Fibroblast of pulmonary artery (primary cell): ENCODE measurements at places on chromosomes 2 and 18.
A peak's percentile ranks its signal among the peaks of the same experiment; 100 is the strongest.

- no peak for DNase-seq
Measured at GRCh38 chr2:47075361-47076125, 79.6 kb downstream of the STPG4 start.

- no peak for DNase-seq
Measured at GRCh38 chr2:15834381-15835031, 105.8 kb upstream of the MYCN start.

DNA sequence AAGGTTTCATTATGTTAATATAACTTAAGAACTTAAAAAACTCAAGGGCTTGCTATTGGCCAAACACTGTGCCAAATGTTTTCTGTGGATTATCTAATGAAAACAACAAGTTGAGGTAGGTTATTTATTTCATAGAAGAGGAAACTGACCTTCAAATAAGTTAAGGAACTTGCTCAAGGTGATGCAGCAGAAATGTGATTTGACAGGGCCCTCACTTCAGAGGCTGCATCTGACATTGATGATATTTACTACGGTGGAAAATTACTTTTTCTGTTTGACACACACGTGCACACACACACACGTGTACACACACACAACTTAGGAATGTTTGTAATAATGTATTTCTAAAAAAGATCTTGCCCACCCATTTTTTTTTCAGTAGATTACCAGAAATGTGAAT lies 137.2 kb upstream of the CXCR4 start:
- no peak for DNase-seq

GRCh38 chr2:162967811-162968210 lies 129.2 kb upstream of the KCNH7 start:
- no peak for DNase-seq

DNA sequence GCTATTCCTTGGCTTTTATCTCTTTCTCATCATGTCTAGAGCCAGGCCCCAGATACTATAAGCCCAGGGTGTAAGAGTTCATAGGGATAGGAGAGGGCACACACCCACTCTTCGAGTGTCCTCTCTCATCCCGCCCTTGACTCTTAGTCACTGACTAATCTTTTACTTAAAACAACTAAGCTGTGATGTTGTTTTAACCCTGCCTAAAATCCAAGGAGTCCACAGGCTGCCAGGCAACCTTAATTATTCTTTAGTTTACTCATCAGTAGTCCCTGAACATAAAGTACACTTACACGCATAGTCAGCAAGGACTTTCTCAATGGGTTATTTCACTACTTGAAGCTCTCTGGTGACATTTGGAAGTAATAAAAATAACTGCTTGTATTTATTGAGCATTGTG lies 28.4 kb downstream of the GREB1L start:
- no peak for DNase-seq

DNA sequence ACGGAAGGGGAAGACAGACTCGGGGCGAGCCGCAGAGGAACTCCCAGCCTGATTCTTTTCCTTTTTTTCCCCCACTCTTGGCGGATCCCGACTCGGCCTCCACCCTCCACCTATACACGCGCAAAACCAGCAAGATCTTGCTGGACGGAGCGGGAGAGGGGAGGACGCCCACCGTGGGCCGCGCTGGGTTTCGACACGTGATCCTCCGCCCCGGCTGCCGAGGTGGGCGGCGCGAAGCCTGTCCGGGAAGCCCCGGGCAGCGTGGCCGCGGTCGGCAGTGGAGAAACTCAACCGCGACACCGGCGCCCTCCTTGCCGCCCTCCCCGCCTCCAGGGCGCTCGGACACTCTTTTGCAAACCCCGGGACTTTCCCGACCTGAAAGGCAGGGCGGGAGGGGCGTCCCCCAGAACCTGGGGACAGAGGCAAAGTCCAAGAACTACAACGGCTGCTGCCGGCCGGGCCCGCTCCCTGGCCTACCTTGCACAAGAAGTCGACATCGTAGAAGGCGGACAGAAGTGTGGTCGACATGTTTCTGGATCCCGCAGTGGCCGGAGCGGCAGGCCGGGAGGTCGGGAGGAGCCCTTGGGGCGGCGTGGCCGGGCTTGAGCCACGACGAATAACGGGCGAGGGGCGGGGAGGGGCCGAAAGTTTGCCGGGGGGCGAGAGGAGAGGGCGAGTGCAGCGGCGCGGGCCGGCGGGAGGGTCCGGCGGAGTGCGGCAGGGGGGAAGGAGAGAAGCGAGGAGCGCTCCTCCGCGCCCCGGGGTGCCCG lies 433 bp downstream of the ZFP36L2 start:
- DNase-seq, result peak; percentile 79

GRCh38 chr2:199922856-199923255 lies 11.8 kb downstream of the C2orf69 start:
- DNase-seq, result no peak

DNA sequence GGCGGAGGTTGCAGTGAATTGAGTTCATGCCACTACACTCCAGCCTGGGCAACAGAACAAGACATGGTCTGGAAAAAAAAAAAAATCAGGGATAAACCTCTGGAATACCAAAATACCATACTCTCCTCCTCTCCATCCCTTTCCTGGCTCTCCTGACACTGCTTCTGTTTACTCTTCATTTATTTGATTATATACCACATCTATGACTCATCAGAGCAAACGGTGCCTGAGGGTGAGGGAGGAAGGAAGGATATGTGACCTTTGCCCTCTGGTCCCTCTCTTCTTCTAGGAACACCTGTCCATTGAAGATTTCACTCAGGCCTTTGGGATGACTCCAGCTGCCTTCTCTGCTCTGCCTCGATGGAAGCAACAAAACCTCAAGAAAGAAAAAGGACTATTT lies 30.0 kb downstream of the VIL1 start:
- DNase-seq, result peak; percentile 8

DNA sequence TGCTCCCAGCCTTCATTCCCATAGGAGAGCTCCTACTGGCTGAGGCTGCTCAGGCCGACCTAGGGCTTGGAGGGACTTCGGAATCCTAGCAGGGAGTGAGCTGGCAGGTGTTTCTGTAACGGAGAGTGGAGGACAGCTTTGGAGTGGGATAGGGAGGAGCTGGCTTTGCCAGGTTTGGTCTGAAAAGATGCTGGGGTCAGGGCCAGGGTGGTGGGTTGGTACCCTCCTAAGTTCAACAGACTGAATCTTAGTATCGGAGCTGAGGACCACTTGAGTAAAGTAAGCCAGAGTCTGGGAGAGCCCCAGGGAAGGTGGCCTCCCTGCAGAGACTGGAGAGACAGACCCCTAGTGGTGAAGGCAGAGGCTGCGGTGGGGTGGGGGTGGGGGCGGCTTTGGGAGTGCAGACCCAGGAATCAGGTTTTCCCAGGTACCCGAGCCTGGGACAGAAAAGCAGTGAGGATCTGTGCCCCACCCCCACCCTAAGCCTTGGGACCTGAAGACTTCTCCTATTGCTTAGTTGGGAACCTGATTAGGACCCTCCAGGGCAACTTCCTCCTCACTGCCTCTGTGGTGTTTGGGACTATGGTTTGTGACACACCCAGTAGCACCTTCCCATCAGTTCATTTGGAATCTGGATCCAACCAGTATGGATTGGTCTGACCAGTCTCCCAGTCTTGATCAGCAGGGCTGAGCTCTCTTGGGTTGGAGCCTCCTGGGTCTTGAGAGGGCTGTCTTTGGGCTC lies 3.0 kb downstream of the CNNM4 start:
- DNase-seq, result no peak
